ENCODE measurements at places on chromosomes 13 and 19.
A peak's percentile ranks its signal among the peaks of the same experiment; 100 is the strongest.

DNA sequence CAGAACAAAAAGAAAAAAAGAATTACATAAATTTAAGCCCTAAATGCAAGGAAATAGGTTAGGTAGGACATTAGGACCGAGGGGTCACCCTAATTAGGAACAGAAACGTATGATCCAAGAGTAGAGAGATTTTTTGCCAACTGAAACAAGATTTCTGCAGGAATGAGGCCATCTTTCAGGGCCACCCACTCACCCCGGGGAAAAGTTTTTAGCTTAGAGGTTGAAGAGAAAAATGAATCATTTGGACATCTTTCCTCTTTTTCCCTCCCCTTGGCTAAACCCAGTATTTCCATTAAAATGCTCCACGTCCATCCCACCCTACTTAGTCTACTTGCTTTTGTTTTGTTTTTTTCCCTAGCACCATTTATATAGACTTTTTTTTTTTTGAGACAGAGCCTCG, 10.6 kb upstream of the PNMA8A start:
- DNase-seq, result no peak

GRCh38 chr13:87680298-87680697, 9.1 kb downstream of the SLITRK5 start:
- DNase-seq, result no peak

- no peak for DNase-seq
Measured at GRCh38 chr19:38252385-38252784, 3.8 kb downstream of the PPP1R14A start.

- peak; percentile 91 for DNase-seq
Measured at GRCh38 chr19:35644206-35644986, 2.9 kb downstream of the ETV2 start.

DNA sequence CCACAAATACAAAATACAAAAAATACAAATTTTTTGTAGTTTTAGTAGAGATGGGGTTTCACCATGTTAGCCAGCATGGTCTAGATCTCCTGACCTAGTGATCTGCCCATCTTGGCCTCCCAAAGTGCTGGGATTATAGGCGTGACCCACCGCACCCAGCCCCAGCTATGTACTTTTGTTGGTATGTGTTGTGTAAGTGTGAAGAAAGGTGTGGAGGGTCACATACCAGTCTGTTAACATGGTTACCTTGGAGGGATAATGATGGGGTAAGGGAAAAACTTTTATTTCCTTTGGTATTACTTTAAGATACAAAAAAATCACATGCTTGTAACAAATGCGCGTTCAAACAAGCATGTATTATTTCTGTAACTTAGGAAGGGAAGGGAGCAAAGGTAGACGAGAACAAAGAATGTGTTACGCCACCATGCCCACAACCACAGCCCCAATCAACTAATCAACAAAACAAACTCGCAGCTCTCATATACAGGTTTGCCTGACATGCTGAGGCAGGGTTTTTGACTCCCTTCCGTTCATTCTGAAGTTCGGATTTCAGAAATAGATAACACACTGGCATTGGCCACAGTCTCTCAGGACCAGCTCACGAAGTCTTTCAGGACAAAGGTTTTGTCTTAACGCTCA, 13.5 kb upstream of the VWA8 start:
- DNase-seq, result no peak

- DNase-seq, result no peak
Measured at GRCh38 chr13:49219647-49220035, 497 bp upstream of the MLNR start.

DNA sequence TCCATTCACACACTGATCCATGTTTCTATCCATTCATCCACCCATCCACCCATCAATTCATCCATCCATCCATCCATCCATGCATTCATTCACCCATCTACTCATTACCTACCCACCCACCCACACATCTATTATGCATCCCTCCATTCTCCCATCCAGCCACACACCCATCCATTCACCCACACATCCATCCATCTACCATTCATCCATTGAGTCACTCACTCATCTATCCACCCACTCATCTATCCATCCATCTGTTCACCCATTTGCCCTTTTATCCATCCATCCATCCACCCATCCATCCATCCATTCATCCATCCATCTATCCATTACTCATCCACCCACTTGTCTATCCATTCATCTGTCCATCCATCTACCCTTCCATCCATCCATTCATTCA, 30.1 kb downstream of the CELF5 start:
- no peak for DNase-seq

GRCh38 chr19:2321565-2322283, 6.7 kb downstream of the LSM7 start:
- no peak for DNase-seq

- DNase-seq, result no peak
Measured at GRCh38 chr13:67273001-67273400, 42.9 kb upstream of the PCDH9 start.

GRCh38 chr19:289651-290371, 1.4 kb downstream of the PLPP2 start:
- DNase-seq, result peak; percentile 49

DNA sequence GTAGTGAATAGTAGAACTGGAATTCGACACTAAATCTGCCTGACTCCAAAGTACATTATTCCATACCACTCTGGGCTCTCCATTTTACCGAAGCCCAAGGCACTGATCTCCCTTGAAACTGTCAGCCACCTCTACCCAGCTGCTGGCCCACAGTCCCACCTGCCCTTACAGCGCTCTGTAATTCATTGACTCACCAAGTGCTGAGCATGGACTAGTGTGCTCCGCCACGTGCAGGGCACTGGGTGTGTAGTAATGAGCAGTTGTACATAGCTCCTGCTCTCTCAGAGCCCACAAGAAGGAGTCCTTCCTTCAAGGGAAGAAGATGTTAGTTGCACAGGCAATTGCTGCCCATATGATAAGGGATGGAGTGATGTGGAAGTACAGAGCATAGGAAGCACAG, 76.6 kb upstream of the SIAH3 start:
- DNase-seq, result no peak

- no peak for DNase-seq
Measured at GRCh38 chr13:90519157-90519556, 828.3 kb upstream of the MIR17HG start.

DNA sequence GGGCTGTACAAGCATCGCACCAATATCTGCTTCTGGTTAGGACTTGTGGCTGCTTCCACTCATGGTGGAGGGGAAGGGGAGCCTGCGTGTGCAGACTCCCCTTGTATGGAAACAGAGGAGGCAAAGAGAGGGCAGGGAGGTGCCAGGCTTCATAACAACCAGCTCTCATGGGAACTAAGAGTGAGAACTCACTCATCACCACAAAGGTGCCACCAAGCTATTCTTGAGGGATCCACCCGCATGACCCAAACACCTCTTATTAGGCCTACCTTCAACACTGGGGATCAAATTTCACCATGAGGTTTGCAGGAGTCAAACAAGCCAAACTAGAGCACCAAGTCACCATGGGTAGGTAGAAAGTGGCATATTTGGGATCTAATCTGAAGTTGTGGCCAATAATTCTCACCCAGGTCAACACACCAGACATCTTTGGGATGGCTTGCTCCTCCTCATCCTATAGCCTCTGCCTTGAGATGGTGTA, 46.4 kb downstream of the RUBCNL start:
- no peak for DNase-seq

DNA sequence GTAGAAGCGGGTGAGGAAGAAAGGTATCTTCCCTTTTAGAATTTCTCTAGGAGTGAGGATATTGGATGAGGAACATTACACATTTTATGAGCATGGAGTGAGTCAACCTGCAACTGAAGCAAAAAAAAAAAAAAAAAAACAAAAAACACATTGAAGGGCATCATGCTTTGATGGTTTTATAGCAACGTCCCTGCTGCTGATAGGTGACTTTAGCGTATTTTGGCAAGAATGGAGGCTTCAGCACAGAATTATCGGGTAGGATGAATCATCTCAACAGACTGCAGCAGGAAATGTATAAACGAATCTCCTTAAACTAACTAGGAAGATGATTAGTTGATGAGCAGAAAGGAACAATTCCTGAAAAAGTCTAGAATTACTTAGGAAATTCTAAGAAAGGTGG, 1359.6 kb upstream of the ATXN8OS start:
- DNase-seq, result no peak

- no peak for DNase-seq
Measured at GRCh38 chr19:13541554-13541953, 35.3 kb upstream of the CACNA1A start.

GRCh38 chr19:3275583-3276340, 51.3 kb downstream of the CELF5 start:
- peak; percentile 94 for DNase-seq

DNA sequence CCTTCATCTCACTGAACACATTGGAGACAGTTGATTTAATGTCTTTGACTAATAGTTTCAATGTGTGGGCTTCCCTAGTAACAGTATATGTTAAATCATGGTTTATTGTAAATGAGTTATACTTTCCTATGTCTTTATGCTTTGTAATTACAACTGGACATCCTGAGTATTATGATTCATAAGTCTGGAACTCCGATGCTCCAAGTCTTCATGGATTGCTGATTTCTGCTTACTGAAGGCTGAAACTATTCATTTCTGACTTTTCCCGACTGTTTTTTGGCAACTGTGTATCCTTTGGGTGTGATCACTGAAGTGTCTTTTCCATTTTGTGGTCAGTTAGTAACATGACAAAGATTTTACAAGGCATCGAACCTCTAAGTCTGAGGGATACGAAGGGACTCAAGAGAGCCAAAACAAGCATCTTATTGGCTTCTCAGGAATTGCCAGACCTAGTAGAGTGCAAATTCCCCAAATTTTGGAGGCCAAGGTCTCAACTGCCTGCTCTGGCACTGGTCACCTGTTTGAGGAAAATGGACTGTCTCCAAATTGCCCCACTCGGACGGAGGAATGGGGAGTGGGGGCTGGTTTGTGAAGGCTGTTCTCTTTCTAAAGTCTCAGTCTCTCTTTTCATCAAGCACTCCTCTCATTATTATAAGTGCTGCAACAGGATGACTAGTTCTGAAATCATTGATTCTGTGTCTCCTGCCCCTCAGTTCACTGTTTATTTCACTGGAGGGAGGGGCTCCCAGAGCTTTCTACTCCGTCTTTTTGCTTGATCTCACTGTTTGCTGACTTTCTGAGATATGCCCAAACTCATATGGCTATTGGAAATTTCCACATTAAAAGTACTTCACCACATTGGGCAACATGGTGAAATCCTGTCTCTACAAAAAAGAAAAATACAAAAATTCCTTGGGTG, 20.2 kb upstream of the CD70 start:
- DNase-seq, result no peak

GRCh38 chr13:96816874-96817273, 177.4 kb downstream of the OXGR1 start:
- DNase-seq, result no peak

- peak; percentile 31 for DNase-seq
Measured at GRCh38 chr19:41225238-41226052, 6.4 kb downstream of the AXL start.

DNA sequence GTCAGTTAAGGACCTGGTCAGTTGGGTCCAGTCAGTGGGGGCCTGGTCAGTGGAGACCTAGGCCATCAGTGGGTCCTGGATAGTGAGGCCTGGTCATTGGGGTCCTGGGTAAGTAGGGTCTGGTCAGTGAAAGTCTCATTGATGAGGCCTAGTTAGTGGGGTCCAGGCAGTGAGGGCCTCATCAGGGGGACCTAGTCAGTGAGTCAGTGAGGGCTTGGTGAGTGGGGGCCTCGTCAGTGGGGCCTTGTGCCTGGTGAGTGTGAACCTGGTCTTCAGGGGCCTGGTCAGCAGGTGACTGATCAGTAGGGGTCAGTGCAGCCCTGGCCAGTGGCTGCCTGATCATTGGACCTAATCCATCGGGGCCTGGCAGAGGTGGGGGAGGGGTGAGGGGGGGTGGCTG, 42.6 kb upstream of the TPM4 start:
- DNase-seq, result no peak

GRCh38 chr19:22807061-22807835, 23.3 kb upstream of the ZNF99 start:
- DNase-seq, result no peak

- no peak for DNase-seq
Measured at GRCh38 chr13:99005609-99006008, 27.7 kb upstream of the DOCK9 start.

DNA sequence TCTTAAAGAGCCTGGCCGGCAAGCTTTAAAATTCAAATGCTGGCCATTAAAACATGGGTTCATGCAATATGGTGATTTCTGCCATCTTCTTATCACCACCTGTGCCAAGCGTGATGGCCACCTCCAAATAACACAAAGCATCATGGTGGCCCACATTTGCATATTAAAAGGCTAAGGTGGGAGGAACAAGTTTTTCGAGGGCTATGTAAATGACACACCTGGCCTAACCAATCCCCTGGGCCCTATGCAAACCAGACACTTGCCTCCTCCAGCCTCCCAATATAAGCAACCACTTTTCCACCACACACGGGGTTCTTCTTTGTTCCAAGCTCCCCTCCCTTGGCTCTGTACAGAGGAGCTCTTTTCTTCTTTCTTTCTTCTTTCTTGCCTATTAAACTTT, 14.4 kb downstream of the LILRB4 start:
- no peak for DNase-seq

GRCh38 chr13:79497852-79498251, 16.9 kb downstream of the NDFIP2 start:
- DNase-seq, result no peak

GRCh38 chr13:93603043-93603442, 376.4 kb downstream of the GPC6 start:
- no peak for DNase-seq

GRCh38 chr19:48102870-48103751, 7.5 kb downstream of the PLA2G4C start:
- DNase-seq, result no peak
